ENCODE measurements at places on chromosomes 2 and 18. TPM values are rescaled to one million over a fixed set of nuclear protein-coding genes. Genes with fewer than 3 reads are reported as not detected.

- no peak for DNase-seq
These were observed 564.7 kb upstream of the PIK3C3 start for GRCh38 chr18:41390309-41390708.

Gene TYMS
- 344 TPM for total RNA-seq

Gene IL37
- total RNA-seq, result not detected

DNA sequence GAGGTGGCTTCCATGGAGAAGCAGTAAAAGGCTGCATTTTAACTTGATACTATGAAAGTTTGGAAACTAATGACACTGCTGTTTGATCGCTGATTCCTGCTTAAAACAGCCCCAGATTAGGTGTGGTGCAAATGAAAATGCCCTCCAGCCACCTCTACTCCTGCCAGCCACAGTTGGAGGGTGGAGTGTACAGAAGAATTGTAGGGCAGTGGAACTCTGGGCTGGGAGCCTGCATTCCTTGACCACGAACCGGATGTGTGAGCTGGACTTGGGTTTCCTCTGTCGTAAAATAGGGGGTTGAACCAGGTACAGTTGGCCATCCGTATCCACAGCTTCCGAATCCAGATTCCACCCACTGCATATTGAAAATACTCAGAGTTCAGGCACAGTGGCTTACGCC, 84.6 kb upstream of the RFX8 start:
- no peak for DNase-seq

GRCh38 chr2:96204836-96205624, 3.6 kb downstream of the STARD7 start:
- no peak for DNase-seq

DNA sequence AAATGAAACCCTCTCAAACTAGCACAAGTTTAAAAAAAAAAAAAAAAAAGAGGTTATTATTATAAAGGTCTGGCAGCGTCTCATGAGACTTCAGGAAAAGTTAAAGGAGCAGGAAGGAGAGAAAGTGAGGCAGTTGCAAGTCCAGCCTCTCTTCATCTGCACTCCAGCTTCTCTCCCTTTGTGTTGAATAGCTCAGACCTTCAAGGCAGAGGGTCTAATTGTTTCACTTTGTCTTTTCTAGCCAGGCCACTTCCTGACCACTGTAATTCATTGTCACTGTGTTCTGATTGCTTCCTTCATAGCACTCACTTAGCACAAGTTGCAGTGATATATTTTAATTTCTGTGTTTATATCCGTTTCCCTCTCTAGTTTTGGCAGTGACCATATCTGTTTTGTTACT, 99.9 kb downstream of the SPATS2L start:
- no peak for DNase-seq

Gene PDK1
- total RNA-seq, result 20.2 TPM

Gene GPAT2
- 4.7 TPM for total RNA-seq

DNA sequence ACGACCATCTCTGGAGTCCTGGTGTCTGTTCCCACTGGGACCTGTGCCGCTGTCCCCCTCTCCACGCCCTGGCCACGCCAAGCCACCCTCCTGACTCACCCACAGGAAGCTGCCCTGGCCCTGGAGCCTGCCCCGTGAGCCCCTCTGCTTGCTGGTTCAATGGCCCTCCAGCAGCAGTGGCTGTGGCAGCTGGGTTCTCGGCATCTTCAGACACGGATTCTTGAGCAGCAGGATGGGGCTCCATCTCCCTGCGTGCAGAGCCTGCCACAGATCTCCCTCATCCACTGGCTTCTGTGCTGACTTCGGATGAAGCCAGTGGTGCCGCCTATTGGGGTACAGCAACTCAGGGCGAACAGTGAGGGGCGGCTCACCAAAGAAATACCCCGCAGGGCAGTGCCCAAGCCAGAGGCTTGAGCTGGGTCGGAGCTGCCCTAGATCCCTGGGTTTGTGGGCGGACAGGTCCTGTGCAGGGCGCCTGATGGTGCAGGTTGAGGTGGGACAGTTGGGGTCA, 14.0 kb downstream of the CAPN10 start:
- DNase-seq, result no peak

Gene CTLA4
- 55.0 TPM for total RNA-seq

DNA sequence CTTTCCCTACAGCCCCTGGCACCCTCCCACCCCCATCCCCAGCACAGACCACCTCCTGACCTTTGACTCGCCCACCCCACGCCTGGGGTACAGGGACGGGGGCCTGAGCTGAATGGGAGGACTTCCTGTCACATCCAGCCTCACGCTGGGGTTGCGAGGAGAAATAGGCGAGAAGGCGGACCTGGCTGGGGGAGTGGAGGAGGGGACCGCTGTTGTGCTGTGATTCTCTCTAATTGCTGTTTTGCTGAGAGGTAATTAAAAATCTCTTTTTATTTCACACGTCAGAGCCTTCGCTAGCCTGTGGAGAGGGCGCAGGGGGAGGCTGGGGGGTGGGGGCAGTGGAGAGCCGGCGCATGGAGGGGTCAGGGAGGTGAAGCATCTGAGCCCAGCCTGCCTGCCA, 9.7 kb upstream of the ECEL1 start:
- no peak for DNase-seq

- DNase-seq, result no peak
These were observed 170.4 kb downstream of the NCK2 start for GRCh38 chr2:105915005-105915558.

Gene PLGLB2
- not detected for total RNA-seq

GRCh38 chr2:101770726-101771125, 73.2 kb downstream of the MAP4K4 start:
- DNase-seq, result no peak

Gene INHBB
- not detected for total RNA-seq

- no peak for DNase-seq
These were observed 213.3 kb downstream of the SH3RF3 start for GRCh38 chr2:109342256-109342850.

Gene GALNT13
- 0.14 TPM for total RNA-seq

DNA sequence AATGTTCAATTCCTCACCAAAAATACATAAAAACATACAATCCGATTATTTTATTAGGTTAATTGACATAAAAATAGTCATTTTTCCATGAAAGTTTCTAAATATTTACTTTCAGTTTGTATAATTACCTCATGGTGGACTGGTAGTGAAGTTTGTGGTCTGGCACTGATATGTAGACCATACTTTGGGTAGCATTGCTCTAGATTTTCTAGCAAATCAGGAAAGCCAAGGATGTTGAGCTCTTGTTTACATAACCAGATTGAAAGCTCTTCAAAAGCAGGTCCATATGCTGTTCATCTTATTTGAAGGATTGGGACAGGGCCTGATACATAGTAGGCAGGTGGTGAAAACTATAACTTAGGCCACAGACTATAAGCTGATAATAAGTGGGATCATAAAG, 61.8 kb downstream of the COMMD1 start:
- no peak for DNase-seq
